T-helper 17 cell (primary cell): ENCODE measurements at places on chromosomes 4 and X. TPM values are rescaled to one million over a fixed set of nuclear protein-coding genes. Genes with fewer than 3 reads are reported as not detected.

DNA sequence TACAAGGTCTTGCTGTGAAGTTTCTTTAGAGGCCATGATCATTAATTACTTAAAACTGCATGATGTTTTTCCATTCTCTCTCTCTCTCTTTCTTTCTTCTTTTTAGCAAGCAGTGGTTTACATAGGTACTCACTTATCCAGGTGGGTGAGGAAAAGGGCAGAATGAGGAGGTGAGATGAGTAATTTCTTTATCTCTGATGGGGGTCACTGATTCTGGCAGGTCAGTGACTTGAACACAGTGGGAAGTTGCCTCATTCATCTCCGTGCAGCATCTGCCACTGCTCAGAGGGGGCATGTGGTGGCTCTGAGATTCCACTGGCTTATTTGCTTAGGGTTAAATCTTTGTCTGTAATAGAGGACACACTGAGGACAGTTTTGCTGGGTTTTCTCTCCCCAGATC lies 62.6 kb downstream of the FAM114A1 start:
- no peak for DNase-seq

DNA sequence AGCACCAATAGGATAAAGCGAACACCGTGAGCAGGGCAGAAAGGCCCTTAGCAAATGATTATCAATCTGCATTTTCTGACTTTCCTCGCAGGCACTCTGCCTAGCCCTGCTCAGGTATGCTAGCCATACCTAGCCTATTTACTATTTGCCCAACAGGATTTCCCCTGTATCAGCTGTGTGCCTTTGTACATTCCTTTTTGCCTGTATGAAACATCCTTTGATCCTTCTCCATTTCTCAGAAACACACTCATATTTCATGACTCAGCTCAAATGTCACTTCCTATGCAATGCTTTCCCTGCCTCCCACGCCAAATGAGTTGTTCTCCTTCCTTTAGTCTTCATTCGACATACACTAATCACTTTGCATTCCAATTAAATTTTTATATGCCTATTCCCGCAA lies 37.2 kb downstream of the PCDH7 start:
- DNase-seq, result no peak

DNA sequence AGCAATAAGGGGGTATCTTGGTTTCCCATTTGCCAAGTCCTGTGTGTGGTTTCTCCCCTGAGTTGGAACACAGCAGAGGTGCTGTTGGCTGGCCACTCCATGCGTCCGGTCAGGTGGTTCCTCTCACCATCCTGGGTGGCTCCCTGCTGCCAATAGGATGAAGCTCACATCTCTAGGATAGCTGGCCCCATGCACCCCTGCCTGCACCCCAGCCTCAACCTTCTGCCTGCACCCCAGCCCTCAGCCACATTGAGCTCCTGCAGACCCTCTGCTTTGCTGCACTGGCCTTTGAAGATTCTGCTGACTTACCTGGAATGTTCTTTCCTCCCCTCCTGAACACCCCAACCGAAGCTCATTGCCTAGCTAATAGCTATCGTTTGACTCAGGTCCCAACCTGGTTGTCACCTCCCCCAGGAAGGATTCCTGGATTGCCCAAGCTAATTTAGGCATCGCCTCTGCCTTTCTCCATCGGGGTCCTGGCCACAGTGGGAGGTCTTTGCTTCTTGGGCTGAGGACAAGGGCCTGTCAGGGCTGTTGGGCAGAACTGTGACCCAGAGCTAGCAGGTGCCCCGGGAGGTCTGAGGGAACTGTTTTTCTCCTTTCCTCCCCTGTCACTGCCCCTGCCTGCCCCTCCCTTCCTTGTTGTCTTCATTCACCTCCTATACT lies 36.6 kb upstream of the GRPEL1 start:
- no peak for DNase-seq

GRCh38 chr4:177696438-177696966 lies 254.3 kb upstream of the AGA start:
- no peak for DNase-seq

DNA sequence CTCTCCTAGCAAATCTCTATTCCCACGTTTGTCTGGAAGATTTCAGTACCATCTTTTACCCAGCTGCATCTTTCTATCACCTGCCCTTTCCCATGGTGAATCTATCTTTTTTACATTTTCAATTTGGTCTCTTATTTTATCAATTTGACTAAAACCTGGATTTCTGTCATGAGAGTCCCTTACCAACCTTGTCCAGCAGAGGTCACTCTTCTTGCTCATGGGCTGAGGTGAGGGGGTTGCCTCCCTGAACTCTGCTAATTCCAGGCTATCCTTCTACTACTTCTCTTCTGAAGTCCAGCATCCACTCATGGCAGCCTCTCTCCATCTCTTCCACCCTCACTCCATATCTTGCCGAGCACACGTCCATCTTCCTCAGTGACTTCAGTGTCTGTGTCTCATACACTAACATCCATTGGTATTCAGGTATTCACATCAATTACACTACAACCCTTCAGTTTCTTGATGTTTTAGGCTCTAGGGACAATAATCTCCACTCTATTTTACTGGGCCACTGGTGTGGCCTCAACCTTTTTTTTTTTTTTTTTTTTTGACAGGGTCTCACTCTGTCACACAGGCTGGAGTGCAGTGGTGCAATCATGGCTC lies 17.8 kb upstream of the ZNF827 start:
- no peak for DNase-seq

DNA sequence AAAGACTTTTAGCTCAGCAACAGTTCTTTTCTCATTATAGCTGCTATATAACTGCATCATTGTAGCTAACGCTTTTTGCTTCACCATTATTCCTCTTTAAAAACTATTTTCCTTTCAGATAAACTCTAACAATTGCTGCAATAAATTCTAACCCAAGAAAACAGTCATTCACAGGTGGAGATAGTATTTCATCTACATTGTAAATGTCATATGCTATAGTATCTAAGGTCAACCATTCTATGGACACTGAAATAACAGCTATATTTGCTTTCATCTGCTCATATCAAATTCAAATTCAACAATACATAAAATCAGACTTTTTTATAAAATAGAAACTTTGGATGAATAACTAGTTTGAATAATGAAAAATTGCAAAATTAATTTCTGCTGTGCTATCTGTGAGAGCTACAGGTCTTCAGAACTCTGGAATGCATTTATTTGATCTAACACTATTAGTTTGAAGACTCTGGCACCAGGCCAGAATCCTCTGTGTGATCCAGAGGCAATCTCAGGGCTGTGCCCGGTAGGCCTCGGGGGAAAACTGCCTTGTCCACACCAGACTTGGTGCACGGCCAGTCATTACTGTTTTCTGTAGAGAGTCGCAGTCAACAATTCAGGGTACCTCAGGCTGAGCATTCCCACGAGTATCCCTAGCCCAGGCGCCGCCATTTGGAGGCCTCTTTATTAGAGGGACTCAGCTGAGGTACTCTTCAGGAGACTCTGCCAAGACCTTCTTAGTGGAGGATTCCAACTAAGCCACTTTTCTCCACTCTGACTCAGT lies 332.4 kb downstream of the SLC7A11 start:
- no peak for DNase-seq

DNA sequence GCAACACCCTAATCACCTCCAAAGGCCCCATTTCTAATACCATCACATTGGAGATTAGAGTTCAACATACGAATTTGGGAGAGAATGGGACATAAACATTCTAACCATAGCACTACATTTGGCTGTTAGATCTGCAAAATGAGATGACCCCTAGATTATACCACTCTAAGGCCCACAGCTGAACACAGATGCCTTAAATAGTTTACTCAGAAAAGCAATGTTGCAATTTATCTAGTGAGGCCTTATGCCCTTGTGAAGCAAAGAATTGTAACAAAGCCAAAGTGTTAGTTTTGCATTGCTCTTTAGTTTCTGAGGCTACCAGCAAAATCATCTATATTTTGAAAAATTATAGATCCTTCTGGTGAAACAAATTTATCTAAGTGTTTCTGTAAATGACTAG lies 31.6 kb upstream of the ARHGEF6 start:
- DNase-seq, result no peak

GRCh38 chr4:140118931-140119640 lies 34.9 kb downstream of the MAML3 start:
- no peak for DNase-seq

- DNase-seq, result no peak
These were observed 38.5 kb downstream of the TRMT44 start for GRCh38 chr4:8478801-8479744.

GRCh38 chr4:147447786-147448185 lies 33.1 kb upstream of the EDNRA start:
- DNase-seq, result no peak

- DNase-seq, result no peak
These were observed 48.0 kb upstream of the KLHL8 start for GRCh38 chr4:87268411-87268810.

DNA sequence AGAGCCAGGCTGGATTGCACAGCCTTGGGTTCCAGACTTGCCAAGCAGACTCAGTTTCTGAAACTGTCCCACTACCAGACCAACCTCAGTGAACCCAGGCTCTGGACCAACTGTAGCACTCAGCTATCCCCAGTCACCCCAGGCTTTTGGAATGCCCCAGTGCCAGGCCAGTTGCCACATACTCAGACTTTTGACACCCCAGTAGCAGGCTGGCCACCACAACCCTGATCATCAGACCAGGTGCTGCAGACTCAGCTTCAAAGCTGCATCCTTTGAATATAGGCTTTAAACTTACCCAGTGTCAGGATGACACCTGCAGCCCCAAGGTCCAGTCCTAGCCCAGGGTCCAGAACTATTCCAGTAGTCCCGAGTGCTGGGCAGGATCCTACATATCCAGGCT lies 1389.9 kb downstream of the ARAP2 start:
- DNase-seq, result no peak

DNA sequence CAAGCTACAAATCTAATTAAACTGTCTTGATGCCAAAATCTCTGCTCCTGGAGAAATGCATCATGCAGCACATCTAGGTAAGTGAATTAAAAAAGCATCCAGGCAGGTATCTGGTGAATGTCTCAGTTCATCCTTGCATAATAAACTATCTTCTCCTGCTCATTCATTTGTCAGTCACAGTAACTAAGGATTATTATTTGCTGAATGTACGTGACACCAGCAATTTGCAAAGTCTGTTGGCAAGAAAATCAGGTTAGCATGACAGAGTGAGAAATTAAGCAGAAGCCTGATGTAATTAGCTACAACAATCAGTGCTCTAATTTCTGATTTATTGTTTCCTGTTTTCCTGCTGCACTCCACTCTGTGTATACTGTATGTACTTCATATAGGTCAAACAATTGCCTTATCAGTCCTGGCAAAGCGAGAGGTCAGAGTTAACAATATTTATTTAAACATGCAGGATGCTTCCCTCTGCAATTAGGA lies 213.6 kb downstream of the FBXO8 start:
- no peak for DNase-seq

GRCh38 chrX:37871626-37872302 lies 24.4 kb upstream of the DYNLT3 start:
- DNase-seq, result no peak

- DNase-seq, result no peak
These were observed 641.7 kb upstream of the DIPK2B start for GRCh38 chrX:45842207-45842925.

DCAF4L1 gene
- total RNA-seq, result 0.25 TPM

TLR2 gene
- 7.3 TPM for total RNA-seq
